Inflammatory macrophage treated with lipopolysaccharide for 4 hours (primary cell): ENCODE measurements at places on chromosomes 13 and 19.

GRCh38 chr13:32409561-32410421, 18.1 kb downstream of the N4BP2L1 start:
- no peak for DNase-seq

DNA sequence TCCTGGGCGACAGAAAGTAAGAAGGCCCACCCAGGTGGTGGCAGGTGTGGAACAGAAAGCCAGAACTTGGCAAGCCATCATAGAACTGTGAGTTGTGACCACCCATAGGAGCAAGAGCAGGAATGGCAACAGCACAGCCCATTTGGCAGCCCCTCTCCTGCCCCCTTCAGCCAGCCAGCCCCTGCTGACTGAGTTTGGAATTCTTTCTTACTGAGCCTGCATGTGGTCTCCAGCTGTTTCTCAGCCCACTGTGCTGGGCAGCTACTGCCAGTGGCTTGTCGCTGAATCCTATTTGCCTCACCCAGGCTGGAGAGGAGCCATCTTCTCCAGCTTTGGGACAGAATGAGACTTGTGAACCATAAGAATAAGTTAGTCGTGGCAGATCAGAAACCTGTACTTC, 28.3 kb downstream of the CNMD start:
- DNase-seq = no peak

DNA sequence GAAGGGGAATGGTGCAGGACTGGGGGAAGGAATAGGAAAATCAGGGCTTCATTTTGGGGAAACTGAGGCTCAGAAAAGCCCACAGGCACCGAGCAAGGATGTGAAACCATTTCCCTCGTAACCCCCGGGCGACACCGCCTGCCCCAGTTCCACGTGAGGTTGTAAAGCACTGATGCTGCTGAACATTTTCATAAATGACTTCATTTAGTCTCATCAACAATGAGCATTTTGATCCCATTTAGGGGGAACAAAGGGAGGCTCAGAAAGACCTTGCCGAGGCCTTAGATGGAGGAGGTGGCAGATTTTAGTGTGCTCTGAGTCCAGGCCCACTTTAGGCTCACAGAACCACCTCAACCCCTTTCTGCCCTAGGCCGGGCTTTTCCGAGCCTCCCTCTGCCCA, 20.5 kb upstream of the FBXO27 start:
- DNase-seq = no peak

DNA sequence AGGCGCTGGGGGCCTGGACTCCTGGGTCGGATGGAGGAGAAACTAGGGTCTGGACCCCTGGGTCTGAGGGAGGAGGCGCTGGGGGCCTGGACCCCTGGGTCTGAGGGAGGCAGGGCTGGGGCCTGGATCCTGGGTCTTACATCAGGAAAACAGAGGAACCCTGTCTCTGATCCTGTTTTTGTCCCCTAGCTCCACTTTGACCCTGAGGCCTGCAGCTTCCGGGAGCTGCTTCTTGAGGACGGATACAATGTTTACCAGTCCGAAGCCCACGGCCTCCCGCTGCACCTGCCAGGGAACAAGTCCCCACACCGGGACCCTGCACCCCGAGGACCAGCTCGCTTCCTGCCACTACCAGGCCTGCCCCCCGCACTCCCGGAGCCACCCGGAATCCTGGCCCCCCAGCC, 2.4 kb downstream of the FGF21 start:
- no peak for DNase-seq

DNA sequence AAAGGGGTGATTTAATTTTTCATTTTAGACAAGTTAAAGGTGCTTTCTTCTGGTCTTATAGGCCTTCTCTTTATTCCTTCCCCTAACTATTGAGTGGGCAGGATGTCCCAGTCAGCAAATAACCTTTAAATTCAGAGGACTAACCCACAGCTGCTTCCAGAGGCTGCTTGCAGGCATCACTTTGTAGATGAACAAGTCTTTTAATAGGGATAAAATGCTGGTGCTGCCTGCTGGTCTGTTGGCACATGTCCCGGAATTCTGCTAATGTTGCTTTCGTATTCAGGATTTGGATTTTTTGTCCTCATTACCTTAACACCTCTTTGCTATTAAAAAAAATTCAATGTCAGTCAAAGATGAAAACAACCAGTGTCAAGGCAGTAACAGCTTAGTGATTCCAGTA, 132.7 kb upstream of the KL start:
- no peak for DNase-seq
